ENCODE measurements at places on chromosomes 7 and 10. TPM values are rescaled to one million over a fixed set of nuclear protein-coding genes. Genes with fewer than 3 reads are reported as not detected.

- no peak for DNase-seq
Observed at GRCh38 chr10:44260286-44260928, 124.5 kb downstream of the CXCL12 start.

GRCh38 chr10:129323879-129324278 lies 143.2 kb upstream of the MGMT start:
- DNase-seq: no peak

DNA sequence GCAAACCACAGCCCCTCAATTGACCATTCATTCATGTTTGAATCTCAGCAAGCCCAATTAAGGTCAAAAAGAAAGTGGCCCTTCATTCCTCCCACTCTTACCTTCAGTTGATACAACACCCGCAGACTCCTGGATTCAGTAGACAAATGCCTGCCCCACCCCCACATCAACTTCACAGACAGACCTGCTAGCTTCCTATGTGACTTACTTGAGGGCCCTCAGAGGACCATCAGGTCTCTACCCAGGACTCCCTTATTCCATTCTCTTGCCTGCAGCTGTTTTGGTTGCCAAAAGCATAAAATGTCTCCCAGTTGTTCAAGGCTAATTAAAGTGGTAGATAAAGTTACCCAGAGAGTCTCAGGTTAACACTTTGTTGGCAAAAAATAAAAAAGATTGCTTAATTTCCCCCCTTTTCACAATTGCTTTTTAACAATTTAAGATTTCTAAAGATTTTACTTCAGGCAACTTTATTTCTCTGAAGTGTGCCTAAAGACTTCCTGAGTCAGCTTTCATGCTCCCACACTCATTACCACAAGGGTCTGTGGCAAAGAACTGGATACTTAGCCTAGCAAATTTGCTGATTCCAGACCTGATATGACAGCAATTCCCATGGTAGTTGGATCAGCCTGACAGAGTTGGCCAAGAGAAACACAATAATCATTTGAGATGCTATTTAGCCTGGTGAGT lies 3.3 kb upstream of the MTERF1 start:
- no peak for DNase-seq

- DNase-seq: no peak
Observed at GRCh38 chr10:75342397-75342796, 59.2 kb downstream of the ZNF503 start.

GRCh38 chr7:19869979-19870378 lies 96.6 kb upstream of the TMEM196 start:
- DNase-seq: no peak

DNA sequence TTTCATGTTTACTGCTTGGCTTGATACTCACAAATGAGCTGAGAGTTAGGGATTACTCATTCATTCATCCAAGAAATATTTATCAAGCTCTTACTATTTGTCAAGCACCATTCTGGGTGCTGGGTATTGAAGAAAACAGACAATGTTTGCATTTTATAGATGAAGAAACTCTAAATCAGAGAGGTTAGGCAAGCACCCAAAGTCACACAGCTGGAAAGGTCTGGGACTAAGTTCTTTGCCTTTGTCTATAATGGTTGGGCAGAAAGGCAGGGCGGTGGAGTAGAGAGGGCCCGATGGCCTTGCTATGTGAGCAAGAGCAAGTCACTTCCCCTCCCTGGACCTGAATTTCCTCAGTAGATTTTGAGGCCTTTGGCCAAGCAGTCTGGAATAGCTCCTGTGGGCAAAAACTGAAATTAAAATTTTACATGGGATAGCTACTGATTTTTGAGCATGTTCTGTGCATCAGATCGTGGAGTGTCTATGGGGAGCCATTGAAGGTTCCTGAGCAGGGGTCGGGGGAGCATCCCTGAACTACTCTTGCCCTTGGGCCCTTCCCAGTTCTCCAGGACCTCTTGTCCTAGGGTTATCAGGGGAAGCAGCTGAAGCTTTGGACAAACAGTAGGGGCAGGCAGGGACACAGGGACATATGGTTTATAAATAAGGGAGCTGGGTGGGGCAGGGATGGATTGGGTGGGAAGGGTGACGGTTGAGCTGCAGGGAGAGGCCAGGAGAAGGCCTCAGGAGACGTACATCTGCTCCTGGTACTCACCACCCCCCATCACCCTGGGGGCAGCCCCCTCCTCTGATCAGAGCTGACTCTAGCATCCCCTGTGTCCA lies 23.3 kb downstream of the AQP1 start:
- no peak for DNase-seq

- DNase-seq: no peak
Observed at GRCh38 chr7:120402801-120403200, 129.8 kb downstream of the KCND2 start.

DNA sequence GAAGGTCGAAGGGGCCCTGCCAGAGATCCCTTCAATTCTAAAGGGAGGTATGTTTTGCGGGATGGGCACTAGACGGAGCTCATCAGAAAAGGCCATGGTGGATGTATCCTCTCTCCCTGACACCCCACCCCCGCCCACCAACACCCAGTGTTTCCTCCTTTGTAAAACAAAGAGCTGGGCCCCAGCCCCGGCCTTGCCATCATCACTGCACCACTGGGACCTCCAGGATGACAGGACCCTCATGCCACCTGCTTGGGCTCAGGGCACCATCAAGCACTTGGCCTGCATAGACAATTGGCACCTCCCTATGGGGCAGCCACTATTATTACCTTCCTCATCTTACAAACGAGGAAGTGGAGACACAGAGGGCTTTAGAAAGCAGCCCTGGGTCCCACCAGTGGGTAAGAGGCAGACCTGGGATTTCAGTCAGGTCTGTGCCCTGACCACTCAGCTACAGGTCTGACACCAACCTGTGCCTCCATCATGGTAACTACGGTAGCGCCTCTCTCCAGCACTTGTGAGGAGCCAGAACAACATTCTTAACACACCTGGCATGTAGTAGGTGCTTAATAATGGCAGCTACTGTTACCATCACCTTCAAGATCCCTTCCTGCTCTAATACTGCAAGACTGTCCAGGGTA lies 2.0 kb downstream of the CALML3 start:
- DNase-seq: no peak

DNA sequence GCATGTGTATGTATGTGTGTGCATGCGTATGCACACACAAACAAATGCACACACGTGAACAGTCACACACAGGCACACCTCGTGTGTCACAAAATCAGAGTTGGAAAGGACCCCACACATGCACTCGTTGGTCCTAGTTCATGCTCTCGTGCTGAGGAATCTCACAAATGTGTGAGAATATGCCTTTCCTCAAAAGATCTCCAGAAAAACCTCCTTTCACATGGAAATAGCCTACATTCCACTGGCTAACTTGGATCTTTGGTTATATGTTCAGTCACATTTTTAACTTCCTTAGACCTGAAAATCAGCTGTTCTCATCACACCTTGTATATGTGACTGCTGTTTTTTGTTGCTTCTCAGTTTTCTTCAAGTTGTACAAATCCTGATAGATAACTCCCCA lies 256.7 kb downstream of the DPP6 start:
- no peak for DNase-seq

DNA sequence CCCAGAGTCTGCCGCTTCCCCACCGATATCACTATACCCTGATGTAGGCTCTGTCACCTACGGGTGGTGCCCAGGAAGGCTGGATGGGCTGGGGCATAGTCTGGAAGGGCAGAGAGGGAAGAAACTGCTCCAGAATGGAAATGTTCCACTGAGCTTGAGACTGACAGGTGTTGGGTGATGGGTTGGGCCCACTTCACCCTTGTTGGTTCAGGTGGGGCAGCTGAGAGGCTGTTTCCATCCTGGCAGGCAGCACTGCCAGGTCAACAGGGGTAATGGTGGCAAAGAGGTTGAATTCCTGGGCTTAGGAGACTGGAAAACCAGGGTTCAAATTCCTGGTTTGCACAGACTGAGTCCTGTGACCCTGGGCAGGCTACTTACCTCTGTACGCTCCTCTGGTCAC lies 28.5 kb upstream of the FRAT2 start:
- DNase-seq: no peak

DNA sequence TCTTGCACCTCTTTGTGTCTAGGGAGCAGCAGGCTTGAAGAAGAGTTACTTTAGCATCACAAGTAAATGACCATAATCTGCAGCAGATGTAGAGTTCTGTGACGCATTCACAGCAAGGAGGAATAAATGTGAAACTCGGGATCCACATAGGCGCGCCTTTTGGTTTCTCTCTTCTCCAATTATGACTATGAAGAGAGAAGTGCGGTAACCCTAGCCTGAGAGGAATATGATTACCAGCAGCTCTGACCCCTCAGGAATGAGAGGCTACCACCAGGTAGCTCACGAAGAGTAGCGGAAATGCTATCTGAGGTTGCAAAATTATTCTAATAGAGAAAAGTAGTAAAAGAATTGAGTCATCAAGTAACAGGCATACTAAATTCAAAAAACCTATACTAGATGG lies 25.2 kb upstream of the DMTF1 start:
- DNase-seq: no peak

DNA sequence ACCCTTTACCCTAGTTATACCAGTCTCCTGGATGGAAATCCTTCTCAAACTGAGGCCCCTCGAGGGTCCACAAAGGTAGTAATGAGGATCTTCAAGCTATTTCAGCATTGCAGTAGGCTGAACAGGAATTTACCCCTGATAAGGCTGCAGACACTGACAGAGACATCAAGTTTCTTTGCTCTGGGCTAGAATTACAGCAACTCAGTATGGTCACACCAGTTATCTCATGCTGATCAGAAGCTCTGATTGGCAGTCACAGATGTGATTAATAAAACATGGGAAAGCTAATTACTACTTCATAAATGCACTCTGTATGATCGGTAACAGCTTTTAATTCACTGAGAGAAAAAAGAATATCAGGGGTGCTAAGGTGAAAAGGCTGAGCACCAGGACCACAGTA lies 30.6 kb downstream of the FAM204A start:
- no peak for DNase-seq

DNA sequence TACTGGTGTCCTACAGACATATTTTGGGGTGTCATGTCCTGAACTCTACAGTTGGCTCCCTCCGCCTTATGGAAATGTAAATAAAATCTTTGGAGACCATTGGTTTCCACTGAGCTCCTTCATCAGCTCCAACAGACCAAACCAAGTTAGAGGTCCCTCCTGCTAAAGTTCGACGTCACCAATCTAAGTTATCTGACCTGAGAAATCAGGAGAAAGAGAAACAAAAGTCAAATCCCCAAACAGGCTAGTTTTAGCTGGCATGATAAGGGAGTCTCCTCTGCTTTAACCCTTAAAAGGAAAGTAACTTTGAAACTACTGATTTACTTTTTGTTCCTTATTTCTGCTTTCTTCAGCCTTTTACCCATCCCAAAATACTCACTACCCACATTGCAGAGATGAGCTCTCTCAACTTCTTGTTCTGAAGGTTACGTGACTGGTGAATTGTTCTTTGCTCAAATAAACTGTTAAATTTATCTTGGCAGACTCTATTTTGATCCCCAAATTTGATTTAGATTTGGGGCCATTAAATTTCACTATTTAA lies 39.9 kb downstream of the AVL9 start:
- DNase-seq: no peak

GRCh38 chr7:103382032-103382402 lies 34.6 kb downstream of the PSMC2 start:
- no peak for DNase-seq

GRCh38 chr7:28732071-28732869 lies 225.9 kb downstream of the TRIL start:
- DNase-seq: no peak

DNA sequence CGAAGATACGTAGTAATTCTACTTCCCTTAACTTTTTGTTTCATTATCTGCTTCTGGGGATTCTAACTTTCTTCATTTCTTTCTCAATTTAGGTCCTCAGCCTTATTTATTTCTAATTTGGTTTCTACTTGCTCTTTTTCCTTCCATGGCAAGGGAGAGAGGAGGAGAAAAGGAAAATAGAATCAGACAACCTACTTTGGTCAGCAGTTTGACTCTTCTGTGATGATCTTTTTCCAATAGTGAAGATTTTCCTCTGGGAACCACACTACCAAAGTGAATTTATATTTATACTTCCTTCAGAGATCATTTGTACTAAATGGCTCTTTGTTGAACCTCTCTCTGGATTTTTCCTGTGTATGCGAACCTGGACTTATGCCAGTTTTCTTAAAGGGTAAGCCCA lies 90.2 kb downstream of the TMEM26 start:
- no peak for DNase-seq

C10orf62 gene
- total RNA-seq: 0.35 TPM

EPDR1 gene
- 36.7 TPM for total RNA-seq

Data from left ventricle myocardium superior (tissue), 1 donor.